ENCODE measurements at places on chromosomes 3 and 15.

GRCh38 chr3:172051957-172052354 lies 12.6 kb downstream of the FNDC3B start:
- DNase-seq, result no peak

DNA sequence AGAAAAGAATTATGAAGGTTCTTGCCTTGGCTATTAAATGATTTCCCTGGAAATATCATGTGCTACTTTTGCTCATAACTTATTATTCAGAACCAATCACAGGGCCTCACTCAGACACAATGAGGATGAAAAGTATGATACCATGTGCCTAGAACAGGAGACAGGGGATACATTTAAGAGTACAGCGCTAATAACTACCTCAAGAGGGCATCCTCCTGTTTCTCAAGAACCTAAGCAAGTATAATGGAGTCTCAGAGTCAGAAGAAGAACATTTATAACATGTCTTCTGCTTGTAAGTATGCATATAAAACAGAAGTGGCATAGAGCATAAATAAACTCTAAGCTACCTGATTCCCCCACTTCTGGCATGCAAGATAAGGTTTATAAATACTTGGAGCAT lies 125.4 kb upstream of the MME start:
- no peak for DNase-seq

DNA sequence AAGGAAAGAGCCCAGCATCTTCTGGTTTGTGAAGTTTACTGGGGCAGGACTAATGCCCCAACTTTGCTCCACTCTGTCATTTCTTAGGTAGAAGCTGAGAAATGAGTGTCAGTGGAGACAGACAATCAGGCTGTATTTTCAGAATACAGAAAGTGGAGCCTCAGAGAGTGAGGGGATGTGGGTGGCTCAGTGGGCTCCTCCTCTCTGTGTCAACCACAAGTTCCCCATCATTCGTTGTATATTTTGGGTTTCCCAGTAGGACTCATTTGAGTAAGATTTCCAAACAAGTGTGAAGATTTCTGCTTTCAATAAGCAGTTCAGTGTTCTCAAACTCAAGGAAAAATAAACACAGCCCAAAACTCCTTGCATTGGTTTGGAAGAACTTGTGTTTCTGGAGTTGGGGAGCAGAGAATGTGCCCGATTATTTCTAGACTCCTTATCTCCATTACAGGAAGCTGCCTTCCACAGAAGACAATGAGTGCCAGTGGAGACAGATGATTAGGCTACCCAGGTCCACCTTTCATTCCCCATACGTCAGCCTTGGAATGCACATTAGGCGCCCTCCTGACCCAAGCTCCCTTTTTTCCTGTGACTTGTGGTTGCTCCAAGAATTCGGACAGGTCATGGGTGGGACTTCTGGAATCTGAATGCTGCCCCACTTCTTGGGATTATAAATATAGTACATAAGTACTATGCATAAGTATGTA lies 792.1 kb upstream of the LMCD1 start:
- DNase-seq, result no peak

DNA sequence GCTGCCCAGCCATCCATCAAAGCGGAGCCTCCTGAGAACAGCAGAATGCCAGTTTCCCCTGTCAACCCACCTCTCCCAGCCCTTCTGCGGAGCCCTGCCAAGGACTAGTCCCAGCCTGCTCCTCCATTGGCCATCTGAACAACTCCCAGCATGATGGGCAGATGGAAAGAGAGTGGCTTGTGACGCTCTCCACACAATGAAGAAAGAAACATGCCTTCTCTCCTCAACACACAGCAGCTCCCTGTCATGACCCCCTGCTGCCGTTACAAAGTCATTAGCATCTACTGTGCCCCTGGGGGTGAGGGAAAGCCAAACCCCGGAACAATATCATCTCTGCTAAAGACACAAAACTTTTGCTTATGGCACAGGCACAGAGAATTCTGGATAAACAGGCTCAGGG lies 33.6 kb downstream of the MECOM start:
- no peak for DNase-seq

- DNase-seq, result no peak
These were observed 138.3 kb upstream of the ROBO1 start for GRCh38 chr3:79906106-79906505.

DNA sequence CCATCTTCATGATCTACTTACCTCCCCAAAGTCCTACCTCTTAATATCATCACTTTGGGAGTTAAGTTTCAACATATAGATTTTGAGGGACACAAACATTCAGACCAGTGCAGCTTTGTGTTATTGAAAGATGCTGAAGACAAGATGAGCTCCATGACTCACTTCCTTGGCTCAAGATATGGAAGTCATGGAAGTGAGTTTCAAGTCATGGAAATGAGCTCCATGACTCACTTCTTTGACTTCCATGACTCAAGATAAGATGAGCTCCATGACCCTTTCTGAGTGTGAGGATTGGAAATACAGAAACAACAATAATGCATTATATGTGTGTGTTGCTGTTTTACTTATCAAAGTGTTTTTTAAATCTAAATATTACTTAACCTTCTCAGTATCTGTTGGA lies 170.2 kb upstream of the TPRG1 start:
- DNase-seq, result no peak

All from heart right ventricle (tissue), 16 donors.